ENCODE measurements at places on chromosomes 5 and 9.

DNA sequence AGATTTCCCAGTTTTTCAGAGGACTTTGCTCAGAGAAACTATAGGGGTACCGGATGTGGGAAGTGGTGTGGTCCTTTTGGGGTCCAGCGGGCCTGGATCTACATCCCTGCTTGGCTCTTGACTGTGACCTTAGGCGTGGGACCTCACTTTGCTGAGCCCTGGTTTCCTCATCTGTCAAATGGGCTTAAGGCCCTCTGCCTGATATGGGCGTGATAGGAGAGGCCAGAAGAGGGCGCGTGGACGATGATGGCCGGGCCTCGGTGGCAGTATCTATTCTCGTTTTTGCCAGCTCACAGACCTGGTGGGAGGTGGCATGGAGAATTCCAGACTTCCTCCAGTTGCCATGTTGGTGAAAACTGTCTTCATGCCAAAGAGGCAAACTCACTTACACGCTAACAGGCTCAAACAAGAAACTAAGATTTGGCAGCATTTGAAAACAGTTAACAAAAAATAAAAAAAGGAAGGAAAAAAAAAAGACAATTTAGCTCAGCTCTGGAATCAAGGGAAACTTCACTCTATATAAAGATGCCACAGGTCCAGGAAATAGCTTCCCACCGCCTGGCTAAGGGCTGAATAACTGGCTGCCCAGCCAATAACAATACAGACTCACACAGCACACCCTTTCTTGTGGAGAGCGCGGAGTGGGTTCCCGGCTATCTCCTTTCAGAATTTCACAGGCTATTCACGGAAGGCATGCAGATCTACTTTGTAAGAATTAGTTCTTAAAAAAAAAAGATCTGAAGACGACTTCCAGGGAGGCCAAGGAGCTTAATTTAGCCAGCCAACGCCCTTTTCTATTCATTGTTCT is 1.7 kb downstream of the SH3PXD2B start:
- DNase-seq = no peak

- DNase-seq = no peak
Measured at GRCh38 chr5:135996611-135997010, 32.2 kb upstream of the TGFBI start.

- no peak for DNase-seq
Measured at GRCh38 chr5:133119233-133119711, 67.5 kb downstream of the HSPA4 start.

DNA sequence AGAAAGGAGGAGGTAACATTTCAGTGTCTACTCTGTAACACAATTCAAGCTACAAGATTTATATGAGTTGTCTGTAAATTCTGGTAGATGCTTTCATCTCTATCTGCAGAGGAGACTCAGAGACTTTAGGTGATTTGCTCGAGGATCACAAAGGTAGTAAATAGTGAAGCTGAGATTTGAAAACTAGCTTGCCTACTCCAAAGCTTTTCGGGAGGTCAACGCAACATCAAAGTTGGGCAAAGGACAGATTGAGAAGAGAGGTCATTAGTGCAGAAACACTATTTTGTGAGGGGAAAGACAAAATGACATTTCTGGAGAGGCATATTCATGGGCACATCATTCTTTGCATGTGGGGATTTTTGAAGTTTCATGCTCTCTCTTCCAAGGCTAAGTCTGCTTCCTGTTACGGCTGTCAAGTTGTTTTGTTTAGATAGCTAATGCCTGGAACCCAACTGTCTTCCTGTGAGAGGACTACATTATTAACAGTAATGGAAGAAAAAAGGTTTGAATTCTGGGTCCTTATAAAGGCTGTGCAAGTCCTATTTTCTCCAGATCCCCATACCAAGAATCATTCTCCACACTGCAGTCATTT is 413.5 kb upstream of the ZNF462 start:
- DNase-seq = no peak

- no peak for DNase-seq
Measured at GRCh38 chr5:147310059-147310704, 75.4 kb downstream of the STK32A start.

- peak; percentile 10 for DNase-seq
Measured at GRCh38 chr5:102545175-102545574, 46.4 kb upstream of the SLCO6A1 start.

GRCh38 chr9:77561331-77562018 is 86.6 kb downstream of the GNA14 start:
- DNase-seq = no peak

GRCh38 chr9:93048566-93049448 is 9.7 kb upstream of the SUSD3 start:
- DNase-seq = peak; percentile 5

DNA sequence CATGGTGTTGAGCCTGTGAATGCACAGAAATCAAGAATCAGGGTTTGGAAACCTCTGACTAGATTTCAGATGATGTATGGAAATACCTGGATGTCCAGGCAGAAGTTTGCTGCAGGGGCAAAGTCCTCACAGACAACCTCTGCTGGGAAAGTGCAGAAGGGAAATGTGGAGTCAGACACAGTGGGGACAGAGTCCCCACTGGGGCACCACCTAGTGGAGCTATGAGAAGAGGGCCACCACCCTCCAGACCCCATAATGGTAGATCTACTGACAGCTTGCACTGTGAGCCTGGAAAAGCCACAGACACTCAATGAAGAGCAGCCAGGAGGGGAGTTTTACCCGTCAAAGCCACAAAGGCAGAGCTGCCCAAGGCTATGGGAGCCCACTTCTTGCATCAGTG is 181.9 kb upstream of the SEMA6A start:
- no peak for DNase-seq

DNA sequence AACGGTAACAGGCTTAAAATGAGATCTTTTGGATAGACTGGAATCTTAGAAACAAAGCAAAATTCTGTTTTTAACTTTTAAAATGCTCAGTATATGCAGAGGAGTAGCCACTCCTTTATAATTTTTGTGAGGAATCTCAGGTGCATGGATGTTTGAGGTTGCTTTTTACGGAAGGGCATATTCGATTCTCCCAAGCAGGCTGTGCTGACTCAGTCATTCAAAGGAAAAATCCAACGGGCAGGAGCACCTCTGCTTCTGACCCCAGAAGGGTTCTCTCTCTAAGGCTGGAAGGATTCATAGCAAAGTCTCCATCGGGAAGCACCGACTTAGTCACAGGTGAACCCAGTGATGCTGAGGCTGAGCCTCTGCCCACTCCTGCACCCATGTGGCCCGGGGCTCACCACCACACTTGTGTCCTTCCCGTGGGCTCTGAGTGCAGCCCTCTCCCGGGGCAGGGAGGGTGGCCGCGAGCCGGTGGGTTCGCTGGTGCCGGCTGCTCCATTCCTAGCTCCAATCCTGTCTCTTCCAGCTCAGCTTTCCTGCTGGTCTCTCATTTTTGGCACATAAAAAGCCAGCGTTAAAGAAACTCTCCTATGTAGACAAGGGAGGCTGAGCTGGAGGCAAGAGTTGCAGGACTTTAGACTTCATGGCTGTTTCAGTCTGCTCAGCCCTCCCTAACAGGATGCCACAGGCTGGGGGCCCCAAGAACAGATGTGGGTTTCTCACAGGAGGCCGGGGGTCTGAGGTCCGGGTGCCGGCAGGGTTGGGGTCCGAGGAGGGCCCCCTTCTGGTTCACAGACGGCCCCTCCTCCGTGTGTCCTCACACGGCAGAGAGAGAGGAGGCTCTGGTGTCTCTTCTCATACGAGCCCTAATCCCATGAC is 135.6 kb upstream of the LPCAT1 start:
- DNase-seq = no peak

GRCh38 chr5:172744123-172745104 is 26.6 kb downstream of the DUSP1 start:
- DNase-seq = no peak

GRCh38 chr9:109986521-109986991 is 206.6 kb downstream of the PALM2AKAP2 start:
- no peak for DNase-seq

DNA sequence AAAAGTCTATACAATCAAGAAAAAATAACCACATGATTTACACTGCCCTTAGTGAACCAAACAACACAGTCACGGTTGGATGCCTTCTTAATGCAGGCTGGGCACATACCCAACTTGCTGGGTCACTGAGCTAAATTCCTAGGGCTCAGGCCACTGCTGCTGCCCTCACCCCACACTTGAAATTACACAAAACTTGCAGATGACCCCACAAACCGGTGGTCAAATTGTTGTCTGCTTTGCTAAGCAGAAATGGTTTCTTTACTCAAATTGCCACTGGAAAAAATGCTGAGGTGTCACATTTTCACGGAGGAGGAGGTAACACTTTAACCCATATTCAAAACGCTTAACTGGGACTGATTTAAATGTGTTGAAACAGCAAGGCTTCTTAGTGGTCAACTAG is 62.4 kb downstream of the HMHB1 start:
- no peak for DNase-seq

DNA sequence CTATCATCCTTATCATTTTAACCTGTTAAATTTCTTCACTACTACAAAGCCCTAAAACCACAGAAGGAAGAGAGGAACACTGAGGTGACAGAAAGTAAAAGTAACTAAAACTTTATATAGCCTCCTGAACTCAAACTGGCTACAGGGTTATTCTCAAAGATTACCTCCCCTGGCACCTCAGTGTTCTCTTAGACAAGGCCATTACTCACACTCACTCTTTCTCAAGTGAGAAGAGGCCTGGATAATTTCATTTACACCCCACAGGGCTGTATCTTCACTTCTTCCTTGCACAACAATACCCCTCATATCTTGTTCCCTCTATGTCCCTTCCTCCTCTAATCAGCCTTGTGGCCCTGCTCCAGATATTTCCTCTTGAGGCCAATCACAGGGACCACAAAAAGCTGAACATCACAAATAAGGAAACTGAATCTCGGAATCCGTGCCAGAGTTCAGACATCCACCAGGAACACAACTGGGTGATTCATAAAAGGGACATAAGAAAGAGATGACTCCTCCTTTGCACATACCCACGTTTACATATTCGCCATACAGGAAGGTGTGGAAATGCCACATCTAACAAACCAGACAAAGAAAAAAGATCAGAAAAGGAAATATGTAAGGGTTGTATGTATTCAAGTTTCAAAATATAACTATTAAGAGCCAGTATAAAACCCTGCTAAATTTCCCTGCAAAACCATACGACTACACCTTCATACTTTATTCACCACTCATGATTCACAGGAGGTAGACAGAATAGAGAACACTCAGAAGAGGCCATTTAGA is 1.7 kb upstream of the KLHL3 start:
- DNase-seq = peak; percentile 56

DNA sequence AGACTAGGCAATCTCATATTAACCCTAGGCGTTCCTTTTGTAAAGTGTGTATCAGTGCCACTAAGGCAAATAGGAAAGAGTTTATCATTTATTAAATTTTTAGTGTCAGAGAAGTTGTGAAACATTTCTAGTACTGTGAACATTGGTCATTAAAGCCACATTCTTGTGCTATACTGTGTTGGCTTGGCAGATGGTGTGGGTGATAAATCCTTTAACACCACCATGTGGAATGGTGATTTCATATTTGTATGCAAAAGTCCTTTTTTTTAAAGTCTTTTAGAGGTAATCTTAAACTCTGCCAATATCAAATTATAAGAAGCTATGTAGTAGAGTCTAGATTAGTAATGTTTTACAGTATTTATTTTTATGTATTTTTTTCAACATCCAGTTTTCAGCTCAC is 18.1 kb downstream of the SLC12A2 start:
- no peak for DNase-seq

DNA sequence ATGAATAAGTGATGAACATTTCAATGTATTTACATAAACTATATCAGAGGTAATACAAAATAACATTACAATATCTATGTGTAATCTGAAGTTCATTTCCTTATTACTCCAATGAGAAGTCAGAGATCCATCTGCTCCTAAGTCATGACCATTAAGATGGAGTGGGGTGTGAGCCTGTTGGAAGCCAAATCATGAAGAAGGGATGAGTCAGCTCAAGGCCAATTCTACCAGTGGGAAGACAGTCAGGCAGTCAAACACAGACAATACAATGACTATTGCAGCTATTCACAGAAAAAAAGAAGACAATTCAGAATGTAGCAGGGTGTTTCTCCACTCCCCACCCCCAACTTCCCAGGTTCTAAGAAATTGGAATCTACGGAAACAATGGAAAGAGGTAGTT is 155.0 kb downstream of the NFIB start:
- DNase-seq = no peak

GRCh38 chr9:136722969-136723356 is 10.6 kb downstream of the DIPK1B start:
- DNase-seq = no peak

DNA sequence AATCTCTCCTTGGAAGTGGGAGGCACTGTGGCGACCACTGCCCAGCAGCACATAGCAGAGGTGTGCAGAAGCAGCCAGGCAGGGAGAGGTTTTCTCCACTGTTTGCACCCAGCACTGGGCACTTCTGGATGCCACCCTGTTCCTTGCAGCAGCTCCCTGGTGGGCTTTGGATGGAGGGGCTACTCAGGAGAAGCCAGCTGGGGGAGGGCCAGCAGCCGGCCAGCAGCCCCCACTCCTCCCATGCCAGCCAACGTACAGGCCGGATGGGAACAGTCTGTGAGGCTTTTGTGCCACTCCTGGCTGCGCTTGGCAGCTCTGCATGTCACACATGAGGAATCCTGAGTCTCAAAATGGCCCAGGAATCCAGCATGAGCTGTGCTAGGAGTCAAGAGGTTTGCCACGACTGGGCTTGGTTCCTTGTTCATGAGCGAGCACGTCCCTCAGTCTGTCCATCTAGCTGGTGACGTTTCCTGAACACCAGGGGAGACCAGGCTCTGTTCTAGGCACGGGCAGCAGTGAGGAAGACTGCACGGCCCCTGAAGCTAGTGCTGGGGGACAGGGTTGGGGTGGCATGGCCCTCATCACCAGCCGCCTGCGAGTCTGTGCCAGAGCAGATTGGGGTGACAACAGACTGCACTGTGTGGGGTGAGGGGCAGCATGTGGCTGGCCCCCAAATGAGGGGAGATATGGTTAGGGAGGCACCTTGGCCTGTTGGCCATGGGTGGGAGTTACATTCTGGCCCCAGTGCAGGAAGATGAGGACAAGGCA is 10.1 kb downstream of the PHF2 start:
- DNase-seq = no peak

GRCh38 chr5:164885179-164885578 is 1379.8 kb downstream of the MAT2B start:
- no peak for DNase-seq
